ENCODE measurements at places on chromosomes 7 and 10.

- no peak for DNase-seq
Observed at GRCh38 chr10:108775911-108776475, 1147.3 kb downstream of the XPNPEP1 start.

GRCh38 chr10:81081887-81082620 lies 544.4 kb downstream of the SH2D4B start:
- DNase-seq = no peak

- no peak for DNase-seq
Observed at GRCh38 chr7:20249920-20250319, 32.7 kb upstream of the MACC1 start.

GRCh38 chr10:101672536-101672935 lies 22.4 kb downstream of the FBXW4 start:
- DNase-seq = no peak

DNA sequence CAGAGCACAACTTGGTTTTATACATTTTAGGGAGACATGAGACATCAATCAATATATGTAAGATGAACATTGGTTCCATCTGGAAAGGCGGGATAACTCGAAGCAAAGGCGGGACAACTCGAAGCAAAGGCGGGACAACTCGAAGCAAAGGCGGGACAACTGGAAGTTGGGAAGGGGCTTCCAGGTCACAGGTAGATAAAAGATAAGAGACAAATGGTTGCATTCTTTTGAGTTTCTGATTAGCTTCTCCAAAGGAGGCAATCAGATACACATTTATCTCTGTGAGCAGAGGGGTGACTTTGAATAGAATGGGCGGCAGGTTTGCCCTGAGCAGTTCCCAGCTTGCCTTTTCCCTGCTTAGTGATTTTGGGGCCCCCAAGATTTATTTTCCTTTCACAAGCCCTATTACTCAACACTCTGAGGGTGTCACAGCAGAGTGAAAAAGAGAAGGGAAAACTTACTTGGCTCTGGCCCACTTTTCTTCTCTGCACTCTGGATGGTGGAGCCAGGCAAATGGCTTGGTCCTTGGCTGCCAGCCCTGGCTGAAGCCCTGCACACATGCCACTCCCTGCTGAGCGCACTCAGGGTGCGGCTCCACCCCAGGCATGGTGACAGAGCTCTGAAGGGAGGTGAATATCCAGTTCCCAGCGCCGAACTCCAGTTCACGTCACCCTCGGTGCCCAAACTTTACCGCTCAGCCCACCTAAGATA lies 46.7 kb downstream of the PARD3 start:
- DNase-seq = no peak

DNA sequence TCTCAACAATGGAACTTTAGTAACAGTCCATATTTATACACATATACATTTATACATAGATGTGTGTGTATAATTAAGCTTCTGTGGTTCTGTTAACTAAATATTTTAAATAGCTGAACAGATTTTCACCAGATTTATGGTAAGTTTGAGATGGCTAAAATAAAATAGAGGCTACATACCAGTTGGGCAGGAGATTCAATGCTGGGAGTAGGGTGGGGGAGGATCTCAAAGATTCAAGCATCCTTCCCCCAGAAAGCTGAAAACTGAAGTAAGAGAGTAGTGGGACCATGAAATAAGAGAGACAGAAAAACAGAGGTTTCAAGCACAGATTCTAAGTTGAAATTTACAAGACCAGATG lies 14.0 kb downstream of the LRRC17 start:
- DNase-seq = no peak

DNA sequence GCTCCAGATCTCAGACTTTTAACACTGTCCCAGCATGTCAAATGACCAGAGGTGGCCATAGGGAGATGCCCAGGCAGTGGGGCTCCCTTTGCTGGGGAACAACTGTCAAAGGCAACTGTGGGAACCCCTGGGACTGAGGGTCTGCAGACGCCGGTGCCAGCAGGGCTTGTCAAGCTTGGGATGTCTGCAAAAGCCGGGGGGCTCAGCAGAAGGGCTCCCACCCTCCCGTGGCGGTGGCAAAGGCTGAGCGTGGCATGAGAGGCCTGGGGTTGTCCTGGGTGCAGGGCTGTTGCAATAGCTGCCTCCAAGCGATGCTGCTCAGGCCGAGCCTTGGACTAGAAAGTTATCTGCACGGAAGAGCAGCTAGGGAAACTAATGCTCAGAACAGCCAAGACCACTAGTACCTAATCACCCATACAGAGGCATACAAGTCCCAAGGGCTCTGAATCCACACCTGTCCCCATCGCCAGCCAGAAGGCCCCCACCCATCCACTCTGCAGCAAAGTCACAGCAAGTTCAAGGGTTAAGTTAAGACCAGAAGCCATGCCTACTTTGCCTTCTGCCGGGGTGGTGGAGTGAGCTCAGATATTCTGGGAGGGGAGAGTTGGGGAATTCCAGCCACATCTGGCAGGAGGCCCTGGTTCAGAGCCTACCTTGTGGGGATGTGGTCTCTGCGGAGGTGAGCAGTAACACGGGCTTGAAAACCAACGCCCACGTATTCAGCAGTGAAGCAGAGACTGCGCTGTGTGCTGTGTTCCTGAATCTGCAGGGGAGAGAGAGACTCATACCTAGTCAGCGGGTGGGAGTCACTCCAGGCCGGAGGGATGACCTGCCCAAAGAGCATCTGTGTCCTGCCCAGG lies 4.6 kb downstream of the SH2B2 start:
- DNase-seq = no peak

DNA sequence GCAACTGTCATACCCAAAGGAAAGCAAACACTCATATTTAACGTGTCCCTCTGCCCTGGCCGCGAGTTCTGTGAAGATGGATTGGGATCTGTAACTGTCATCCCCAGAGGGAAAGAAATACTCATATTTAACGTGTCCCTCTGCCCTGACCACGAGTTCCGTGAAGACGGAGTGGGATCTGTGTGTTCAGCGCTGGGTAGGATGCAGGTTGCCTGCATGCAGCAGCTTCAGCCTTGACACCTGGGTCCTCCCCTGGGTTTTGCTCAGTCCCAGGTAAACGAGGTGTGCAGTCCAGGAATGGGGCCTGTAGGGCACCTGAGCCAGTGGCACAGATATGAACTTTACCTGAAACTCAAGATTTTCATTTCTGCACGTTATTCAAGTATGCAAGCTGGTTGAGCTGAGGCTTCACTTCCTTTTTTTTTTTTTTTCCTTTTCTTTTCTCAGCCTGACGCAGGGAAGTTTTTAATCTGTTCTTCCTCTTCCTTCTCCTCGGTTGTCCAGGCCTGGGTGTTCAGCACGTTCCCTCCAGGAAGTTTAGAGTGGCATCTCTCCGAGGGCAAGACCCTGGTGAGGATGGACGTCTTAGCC lies 159.0 kb upstream of the SHH start:
- no peak for DNase-seq

DNA sequence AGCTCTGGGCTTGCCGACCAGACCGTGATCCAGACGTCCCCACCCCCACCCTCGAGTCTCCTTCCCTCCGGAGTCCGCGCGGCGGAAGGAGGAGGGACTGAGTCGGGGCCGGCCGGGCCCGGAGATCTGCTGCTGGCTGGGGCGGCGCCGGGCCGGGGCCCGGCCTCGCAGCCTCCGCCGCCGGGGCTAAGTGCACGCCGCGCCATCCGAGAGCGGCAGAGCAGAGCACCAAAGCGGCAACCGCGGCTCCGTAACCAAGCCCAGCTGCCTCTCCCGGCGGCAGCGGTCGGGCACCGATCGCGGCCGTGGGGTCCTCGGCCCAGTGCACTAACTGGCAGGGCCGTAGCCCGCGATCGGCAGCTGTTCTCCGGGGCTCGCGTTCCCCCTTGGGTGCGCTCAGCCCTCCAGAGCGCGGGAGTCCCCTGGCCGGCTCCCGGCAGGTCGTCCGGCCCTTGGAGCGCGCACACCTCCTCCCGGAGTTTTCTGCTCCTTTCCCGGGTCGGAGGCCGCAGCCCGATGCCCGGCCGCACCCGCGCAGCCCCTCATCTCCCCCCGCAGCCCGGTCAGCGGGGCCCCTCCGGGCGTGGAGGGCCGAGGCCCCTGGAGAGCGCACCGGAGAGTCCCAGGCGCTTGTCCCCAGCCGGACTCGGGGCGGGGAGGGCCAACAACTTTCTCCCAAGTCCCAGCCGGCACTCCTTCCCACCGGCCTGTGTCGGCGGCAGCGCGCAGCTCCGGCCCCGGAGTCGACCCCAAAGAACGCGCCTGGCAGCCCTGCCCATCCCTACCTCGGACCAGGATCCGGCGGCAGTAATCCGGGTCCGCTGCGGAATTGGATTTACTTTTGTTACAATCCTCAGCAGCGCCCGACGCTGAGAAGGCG lies 799 bp downstream of the VAX1 start:
- no peak for DNase-seq

GRCh38 chr10:132383101-132383500 lies 13.9 kb upstream of the PWWP2B start:
- DNase-seq = no peak

- no peak for DNase-seq
Observed at GRCh38 chr10:126380352-126381076, 7.8 kb downstream of the ADAM12 start.

DNA sequence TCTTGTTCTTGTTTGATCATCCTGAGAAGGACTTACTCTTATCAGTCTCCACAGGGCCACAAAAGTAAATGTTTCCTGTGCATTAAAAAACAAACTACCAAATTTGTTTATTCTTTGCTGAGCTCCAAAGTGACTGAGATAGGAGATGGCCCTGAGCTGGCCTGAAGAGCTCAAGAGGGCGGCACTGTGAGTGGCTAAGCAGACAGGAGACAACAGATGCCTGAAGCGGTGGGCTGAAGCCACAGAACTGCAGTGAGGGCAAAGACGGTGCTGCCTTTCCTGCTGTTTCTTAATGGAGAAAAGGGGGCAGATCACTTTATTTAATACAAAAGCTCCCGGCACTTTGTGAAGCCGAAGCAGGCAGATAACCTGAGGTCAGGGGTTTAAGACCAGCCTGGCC lies 379.6 kb downstream of the ARL4A start:
- no peak for DNase-seq

DNA sequence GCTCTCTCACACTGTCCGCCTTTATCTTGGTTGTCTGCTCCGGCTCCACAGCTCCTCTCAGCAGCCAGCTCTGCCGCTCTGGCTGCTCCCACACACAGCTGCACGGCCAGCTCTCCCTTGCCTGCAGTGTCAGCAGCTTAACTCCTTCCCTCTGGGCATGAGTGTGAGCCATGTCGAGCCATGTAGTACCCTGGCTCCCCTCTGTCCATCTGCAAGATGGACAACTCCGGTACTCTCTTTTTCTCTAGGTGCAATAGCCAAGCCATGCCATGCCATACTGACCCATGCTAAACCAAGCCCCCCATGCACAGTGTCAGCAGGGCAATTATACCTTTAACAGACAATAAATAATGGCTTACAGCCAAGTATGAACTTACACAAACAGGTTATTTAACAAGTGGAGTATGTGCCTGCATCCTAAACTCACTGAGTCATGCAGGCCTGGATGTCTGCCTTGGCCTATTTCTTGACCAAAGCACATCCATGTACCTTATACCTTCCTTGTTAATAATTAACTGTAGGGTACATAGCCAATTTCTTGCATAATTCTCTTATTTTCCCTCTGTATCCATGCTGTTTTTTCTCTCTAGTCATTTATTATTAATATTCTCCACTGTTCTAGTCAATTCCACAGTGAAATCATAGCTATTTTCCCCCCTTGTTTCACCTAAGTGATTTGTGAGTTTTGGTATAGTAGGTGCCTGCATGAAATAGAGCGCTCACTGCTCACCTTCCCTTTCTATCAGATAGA lies 170.9 kb downstream of the CDK14 start:
- no peak for DNase-seq

DNA sequence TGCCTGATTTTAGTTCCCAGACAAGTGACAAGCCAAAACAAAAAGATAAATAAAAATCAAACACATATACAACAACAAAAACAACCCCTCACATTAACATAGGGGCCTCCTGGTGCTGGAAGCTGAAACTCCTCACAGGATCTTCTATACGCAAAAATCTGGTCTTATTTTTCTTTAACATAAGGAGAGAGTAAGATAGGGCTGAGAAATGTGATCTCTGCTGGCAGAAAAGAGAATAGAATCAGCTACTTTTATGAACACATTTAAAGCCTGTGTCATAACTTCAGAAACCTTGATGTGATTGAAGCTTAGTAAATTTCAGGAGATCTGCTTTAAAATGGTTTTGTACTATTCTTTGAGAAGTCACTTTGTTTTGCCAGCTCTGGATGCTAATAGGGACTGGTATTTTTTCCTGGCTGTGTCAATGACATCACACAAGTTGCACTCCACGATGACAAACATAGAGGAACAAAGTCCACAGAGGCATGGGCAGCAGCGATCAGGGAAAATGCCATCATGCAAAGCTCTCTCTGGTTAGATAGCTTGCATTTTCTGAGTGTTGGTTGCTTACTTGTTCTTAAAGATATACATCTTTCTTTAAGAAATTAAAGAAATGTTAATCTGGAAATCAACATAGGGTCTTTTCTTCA lies 176.6 kb upstream of the SP4 start:
- DNase-seq = no peak

GRCh38 chr10:48243487-48243886 lies 31.0 kb downstream of the FRMPD2 start:
- no peak for DNase-seq

- no peak for DNase-seq
Observed at GRCh38 chr7:69683002-69683401, 84.7 kb downstream of the AUTS2 start.

GRCh38 chr7:50332241-50333165 lies 28.0 kb downstream of the IKZF1 start:
- DNase-seq = no peak

- DNase-seq = no peak
Observed at GRCh38 chr7:155571581-155572345, 25.4 kb upstream of the CNPY1 start.

DNA sequence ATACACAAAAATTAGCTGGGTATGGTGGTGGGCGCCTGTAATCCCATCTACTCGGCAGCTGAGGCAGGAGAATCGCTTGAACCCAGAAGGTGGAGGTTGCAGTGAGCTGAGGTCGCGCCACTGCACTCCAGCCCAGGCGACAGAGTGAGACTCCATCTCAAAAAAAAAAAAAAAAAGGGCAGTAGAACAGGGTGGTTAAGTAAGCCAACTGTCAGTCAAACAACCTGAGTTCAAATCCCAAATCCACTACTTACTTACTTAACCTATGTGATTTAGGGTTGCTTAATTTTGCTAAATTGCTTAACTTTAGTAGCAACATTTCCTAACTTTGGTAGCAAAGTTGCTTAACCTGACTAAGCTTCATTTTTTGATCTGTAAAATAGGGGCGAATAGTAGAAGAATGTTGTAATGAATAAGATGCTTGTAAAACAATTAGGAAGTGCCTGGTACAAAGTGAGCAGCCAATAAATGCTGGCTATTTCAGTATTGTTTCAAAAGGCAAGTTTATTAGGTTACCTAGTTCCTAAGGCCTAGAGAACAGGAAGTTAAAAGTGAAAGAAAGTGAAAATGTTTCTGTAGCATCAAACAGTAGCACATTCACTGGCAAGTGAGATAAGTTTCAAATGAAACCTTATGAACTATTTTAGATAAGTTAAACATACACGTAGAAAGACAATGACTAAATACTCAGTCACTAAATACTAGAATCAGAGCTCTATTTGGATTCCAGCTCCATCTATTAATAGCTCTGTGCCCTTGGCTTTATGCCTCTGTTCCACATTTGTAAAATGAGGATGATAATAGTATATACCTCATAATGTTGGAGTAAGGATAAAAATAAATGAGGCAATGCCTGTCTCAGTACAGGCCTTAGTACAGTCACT lies 64.3 kb downstream of the HOXA1 start:
- DNase-seq = peak; percentile 33

Measured in AG04449 (cell line).